ENCODE measurements at places on chromosomes 16 and 17.

DNA sequence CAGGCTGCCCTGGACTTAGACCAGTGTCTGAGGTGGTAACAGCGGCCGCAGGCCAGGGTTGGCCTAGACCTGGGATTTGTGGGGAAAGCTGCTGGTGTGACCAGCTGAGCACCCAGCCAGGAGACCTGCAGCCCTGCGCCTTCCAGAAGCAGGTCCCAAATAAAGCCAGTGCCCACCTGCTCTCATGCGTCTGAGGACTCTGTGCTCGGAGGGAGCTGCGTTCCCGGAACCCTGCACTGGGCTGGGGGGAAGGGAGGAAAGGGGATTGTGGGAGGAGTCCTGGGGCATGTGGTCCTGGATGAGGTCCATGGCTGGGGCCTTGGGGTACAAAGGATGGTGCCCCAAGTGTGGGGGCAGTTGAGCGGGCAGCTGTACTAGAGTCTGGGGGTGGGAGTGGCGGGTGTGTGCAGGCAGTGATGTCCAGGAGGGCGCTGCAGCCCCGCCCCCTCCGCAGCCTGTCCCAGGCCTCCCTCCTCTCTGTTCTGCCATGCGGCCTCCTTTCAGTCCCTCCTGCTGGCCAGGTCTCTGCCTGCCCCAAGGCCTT is 1.8 kb upstream of the NECAB2 start:
- DNase-seq = no peak

DNA sequence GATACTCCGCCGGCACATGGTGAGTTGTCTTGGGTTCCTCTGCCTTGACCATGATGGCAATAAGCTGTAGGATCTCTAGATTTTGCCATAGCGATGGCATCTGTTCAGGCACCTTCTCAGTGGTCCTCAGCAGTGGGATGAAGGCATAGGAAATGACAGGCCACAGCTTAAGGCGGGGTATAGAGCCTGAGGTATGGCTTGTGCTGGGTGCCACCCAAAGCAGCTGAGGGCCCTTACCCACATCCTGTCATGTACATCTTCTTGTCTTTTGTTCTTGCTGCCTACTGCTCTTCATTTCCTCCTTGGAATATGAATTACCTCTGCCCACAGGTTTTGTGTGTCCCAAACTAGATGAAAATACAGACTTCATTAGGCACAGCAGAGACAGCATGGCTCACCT is 29.5 kb downstream of the KAT7 start:
- DNase-seq = no peak

GRCh38 chr17:41327411-41328120 is 12.1 kb upstream of the KRTAP17-1 start:
- DNase-seq = no peak

GRCh38 chr16:29665294-29666077 is 2.4 kb downstream of the SPN start:
- DNase-seq = no peak

- DNase-seq = peak; percentile 57
Measured at GRCh38 chr16:71230122-71230845, at the start of gene HYDIN. HYDIN (minus strand) TSS chr16:71230722; CDS start chr16:71186895, 43,827 bp downstream.

- DNase-seq = no peak
Measured at GRCh38 chr17:41324180-41325075, 8.9 kb upstream of the KRTAP17-1 start.

DNA sequence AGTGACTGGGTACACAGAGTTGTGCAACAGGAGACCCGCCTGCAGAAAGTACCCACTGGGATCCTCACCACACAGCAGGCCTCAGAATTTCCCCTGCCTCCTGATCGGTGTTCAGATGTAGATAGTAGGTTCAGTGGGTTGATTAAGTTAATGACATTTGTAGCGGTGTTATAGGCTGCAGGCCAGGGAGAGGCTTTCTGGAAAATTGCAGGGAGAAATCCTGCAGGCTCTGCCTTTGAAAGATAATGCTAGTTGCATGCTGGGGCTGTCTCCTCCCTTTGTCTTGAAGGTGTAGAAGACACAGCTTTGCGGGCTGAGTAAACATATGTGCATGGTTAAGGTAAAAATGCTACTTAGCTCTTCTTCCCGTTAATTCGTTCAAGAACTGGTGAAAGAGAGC is 406.3 kb upstream of the RBFOX1 start:
- DNase-seq = no peak

- no peak for DNase-seq
Measured at GRCh38 chr16:50266337-50267091, at the start of gene ADCY7. ADCY7 (plus strand) TSS chr16:50266551; CDS start chr16:50288180, 21,629 bp downstream.

GRCh38 chr17:44376124-44376523 is 12.5 kb upstream of the FAM171A2 start:
- no peak for DNase-seq

DNA sequence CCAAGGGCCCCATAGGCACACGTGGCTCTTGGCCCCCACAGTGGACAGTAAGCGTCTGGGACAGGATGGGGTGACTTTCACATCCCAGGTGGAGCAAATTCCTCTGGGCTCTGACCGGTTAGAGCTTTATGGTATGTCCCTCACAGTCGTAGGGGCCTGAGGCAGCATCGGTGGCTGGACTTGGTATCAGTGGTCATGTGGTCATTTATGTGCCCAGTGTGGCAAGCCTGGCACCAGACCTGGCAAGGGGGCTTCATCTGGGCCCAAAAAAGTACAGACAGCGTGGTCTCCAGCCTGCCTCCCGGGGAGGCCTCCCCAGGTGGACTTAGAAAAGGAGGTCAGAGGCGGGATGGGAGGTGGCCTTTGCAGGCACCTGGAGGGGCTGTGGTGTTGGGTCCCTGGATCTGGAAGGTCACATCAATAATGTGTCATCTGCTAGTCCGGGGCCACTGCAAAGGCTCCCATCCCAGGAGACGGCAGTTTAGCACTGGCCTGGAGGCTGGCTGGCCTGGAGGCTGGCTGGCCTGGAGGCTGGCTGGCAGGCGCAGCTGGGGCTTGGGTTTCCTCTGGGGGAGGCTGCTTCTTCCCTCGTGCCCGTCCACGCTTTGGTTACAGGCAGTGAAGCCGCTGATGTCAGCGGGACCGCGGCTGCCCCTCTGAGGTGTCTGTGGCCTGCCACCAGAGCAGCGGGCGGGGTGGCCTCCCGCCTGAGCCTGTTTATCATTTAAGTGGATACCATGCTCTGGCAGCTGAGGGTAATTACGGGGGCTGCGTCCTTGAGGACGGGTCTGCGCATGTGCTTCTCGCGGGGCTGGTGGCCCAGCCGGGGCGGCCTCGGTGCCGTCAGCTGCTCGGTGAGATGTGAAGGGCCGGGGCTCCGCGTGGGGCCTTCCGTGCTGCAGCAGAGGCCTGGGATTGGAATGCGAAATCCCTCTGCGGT is 20.7 kb upstream of the CBX4 start:
- no peak for DNase-seq
